ENCODE measurements at places on chromosomes 5 and 9. TPM values are rescaled to one million over a fixed set of nuclear protein-coding genes. Genes with fewer than 3 reads are reported as not detected.

DNA sequence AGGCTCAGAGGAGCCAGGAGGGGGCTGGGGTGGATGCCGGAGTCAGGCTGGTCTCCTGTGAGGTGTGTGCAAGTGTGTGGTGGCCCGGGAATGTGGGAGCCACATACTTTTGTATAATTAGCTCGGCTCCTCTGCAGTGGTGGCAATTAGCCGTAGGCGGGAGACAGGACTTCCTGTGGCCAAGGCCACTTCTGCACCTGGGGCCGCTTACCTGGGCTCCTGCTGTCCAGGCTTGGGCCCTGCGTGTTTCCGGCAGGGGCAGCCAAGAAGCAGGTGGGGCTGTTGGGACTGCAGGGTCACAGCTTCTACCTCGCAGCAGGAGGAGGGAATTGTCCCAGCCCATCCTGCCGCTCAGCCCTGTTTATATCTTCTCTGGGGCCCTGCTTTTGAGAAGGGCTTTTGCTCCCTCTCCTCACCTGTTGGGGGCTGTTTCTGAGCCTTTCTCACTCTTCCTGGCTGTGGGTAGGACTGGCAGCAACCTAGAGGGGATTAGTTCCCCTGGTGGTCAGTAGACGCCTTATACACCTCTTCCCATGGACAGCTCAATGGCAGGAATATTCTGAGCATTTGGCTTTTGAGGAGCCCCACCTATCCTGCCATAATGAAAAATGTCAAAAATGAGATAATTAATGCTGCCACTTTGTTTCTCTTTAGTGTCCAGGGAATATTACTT lies 145.4 kb upstream of the PITX1 start:
- no peak for DNase-seq

- DNase-seq: no peak
Observed at GRCh38 chr5:77230727-77231470, 20.4 kb downstream of the PDE8B start.

DHX29 gene
- polyA plus RNA-seq: 6.5 TPM

IL9 gene
- polyA plus RNA-seq: not detected

GRCh38 chr9:36218411-36218901 lies 27.7 kb downstream of the CLTA start:
- no peak for DNase-seq

LHX2 gene
- not detected for polyA plus RNA-seq

DNA sequence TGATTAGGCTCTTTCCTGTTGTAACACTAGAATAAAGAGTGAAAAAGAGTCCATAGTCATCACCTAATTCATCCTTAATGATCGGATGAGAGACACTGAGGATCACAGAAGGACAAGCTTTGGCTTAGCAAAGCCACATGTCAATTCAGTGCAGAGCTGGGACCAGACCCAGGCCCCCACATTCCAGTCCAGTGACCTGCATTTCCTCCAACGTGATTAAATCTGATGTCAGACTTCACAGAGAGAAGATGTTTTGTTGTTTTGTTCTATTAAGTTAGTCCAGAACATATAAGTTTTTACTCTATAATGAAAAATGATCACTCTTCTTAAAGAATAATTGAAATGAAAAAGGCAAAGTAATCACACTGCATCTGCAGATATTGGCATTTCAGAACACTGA lies 377.9 kb upstream of the PAPPA start:
- peak; percentile 9 for DNase-seq

DNA sequence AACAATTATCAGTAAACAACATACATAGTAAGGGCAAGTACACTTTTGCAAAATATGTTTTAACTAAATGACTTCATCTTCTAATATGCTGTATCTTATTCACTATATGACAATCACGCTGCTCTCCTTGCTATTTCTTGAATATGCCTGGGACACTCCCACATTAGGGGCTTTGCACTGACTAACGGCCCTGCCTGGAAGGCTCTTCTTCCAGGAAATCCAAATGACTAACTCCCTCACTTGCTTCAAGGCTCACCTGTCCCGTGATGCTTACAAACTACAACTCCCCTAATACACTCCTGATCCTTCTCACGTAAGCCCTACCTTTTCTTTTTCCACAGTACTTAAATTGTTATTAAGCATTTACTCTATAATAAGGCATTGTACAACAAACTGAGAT lies 10.6 kb downstream of the ERP44 start:
- DNase-seq: no peak

TRIM7 gene
- polyA plus RNA-seq: 20.4 TPM

FGF10 gene
- 13.6 TPM for polyA plus RNA-seq

ACSL6 gene
- polyA plus RNA-seq: 0.61 TPM

GRCh38 chr9:38227656-38228055 lies 158.6 kb upstream of the SHB start:
- peak; percentile 33 for DNase-seq

GRCh38 chr9:16640649-16641048 lies 229.8 kb downstream of the BNC2 start:
- DNase-seq: no peak

- DNase-seq: peak; percentile 91
Observed at GRCh38 chr9:136847826-136848392, 1.3 kb upstream of the PHPT1 start.

GRCh38 chr5:674630-675011 lies 18.5 kb downstream of the TPPP start:
- DNase-seq: peak; percentile 22

DNA sequence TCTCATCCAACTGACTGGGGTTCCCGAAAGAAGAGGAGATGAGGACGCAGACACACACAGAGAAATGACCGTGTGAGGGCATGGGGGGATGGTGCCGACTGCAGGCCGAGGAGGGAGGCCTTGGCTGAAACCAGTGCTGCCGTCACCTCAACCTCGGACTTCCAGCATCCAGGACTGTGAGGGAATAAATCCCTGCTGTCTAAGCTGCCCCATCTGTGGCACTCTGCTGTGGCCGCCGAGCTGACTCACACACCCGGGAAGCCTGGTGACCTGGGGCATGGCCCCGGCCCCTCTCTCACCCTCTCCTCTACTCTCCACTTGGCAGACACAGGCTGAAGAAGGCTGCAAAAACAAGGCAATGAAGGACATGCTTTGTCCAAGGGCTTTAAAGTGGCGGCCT lies 4.4 kb upstream of the COL5A1 start:
- DNase-seq: no peak

DNA sequence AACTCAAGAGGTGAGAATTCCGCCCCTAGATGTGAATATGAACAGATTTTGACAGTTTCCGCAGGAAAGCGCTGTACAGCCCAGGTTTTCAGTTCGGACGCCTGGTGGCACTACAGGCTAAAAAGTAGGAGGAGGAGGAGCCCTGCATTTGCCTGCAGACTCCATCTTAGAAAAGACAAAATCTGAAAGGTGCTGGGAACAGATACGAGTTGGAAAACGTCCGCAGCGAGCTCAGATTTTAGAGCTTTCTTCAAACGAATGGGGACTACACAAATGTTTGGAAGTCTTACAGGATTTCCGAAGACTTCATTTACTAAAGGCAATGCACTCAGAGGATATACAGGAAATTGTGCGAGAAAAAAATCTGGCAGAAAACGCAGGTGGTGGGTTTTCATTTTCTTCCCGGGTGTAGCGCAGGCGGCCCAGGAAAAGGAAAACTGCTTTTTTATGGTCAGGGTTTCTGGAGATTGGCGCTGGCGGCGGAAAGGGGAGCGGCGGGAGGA lies 9.9 kb upstream of the PCDHB2 start:
- DNase-seq: no peak

KIF20A gene
- 2.1 TPM for polyA plus RNA-seq

DNA sequence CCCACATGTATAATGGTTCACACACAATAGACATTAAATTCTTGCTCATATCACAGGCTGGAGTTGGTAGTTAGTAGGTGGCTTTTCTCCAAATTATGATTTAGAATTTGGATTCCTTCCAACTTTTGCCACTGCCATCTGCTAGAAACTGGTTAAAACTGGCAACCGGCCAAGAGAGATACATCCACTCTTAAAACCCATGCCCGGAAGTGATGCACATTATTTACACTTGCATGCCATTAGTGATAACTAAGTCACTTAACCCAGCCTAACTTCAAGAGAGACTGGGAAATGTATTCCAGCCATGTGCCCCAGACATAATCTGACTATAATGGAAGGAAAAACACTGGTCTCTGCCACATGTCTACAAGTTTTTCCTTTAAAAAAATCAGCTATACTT lies 395.7 kb upstream of the SEMA6A start:
- no peak for DNase-seq

DNA sequence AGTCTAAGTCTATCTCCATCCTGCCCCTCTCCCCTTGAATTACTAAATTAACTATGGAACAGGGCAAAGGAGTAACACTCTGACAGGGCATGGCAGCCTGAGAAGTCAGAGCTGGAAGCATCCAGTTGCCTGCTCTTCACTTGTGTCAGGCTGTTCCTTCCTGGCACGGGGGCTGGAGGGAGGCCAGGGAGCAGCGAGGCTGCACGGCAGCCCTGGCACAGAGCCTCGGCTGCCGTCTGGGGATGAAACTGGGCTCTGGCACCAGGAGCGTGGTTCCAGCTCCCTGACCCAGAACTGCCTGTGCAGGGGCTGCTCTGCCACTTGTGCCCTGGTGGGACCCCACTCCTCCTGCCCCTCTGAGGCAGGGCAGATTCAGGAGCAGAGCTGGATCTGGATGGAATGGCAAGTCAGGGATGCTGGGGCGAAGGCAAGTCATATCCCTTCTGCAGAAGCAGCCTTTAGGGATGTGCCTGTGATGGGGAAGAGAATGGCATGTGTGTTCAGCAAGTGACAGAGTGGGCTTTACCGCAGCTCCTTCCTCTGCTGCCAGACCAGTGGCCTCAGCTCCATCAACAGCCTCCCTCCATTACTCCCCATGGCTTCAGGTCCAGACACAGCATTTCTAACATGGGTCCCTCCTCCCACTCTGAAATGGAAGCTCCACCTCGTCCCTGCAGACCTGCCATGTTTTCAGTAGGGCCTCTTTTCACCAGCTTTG lies 42.2 kb upstream of the PDE8B start:
- peak; percentile 80 for DNase-seq

GKAP1 gene
- 8.2 TPM for polyA plus RNA-seq

AJM1 gene
- polyA plus RNA-seq: 0.46 TPM

DNA sequence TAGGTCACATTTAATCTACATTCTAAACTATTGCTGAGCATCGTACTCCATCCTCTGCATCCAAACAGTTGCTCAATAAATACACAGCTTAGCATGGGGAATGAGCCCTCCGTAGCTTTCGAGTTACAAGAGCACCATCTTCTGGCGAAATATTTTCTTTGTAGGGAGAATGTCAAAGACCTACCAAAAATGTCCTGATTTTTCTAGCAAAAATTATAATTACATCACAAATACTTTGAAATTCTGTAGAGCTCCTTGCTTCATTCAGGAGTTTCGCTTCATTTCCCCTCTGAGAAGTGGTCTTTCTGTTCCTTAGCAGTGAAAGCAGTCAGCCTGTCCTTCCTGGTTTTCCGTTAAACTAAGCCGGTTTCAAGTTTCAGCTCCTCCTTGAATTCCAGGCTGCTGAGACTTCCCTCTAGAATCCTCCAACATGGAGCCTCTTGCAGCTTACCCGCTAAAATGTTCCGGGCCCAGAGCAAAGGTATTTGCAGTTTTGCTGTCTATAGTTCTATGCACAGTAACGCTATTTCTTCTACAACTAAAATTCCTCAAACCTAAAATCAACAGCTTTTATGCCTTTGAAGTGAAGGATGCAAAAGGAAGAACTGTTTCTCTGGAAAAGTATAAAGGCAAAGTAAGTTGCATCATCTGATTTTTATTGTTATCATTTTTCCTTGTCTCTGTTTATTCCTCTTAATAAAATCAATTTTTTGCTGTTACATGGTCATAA lies at the start of gene GPX8:
TSS of gene GPX8 (plus strand) at position 409 of the 730 bp plus-strand sequence. CDS start at position 431, 22 bp downstream.
- no peak for DNase-seq

GRCh38 chr5:907366-907910 lies 14.8 kb downstream of the TRIP13 start:
- no peak for DNase-seq

FAM169A gene
- polyA plus RNA-seq: 0.31 TPM

- no peak for DNase-seq
Observed at GRCh38 chr9:115988701-115989100, 164.9 kb upstream of the PAPPA start.

DNA sequence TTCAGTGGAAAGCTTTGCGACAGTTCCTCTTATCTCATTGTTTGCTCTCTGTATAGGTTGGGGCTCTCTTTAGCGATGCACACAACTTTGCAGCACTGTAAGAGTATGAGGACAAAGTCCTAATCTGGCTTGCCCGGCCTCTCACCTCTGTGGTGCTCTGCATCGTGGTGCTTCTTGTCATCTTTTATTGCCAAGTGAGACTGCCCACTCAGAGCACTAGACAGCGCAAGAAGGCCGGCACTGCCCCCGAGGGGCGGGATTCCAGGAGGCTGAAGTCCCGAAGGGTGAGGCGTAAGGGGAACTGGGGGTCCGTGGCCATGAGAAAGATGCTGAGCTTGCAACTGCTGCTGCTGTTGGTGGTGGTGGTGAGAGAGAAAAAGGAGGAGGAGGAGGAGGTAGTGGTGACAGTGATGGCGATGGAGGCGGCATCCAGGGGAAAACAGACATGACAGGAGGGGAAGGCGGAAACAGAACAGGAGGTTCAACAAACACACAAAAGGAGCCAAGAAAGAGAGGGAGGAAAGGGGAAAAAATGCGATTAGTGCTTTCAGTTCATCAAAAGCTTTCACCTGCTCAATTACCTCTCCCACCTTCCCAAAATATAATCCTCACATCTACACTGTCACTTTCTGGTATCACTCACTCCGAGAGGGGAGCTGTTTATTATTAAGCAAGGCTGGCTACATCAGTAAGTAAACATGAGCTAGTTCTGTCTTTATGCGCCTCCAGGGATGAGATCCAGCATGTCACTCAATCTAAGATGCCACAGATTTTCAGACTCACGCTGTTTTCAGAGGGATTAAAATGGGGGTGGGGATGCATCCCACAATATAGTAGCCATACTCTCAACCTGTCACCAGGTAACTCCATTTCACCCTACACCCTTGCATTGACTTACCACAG lies 55.1 kb downstream of the TLE1 start:
- no peak for DNase-seq

PCDHGB2 gene
- not detected for polyA plus RNA-seq

PLPP7 gene
- polyA plus RNA-seq: 1.7 TPM

DNA sequence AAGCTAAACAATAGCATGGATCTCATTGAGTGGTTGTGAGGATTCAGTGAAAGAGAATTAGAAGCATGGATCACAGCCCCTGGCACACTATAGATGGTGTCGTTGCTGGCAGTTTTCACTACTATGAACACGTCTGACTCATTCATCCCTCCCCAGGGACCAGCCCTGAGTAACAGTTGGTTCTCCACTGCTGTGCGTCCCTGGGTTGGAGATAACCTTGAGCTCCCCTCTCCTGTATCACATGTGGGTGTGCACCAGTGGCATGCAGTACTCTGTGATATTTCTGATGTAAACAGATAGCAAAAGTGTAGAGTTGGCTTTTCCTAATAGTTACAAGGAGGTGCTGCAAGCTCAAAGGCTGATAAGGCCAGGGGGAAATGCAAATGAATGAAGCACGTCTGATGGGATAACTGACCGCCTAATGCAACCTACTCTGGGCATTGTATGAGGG lies 8.8 kb upstream of the LCP2 start:
- DNase-seq: peak; percentile 79

HTR4 gene
- not detected for polyA plus RNA-seq

GRCh38 chr5:14143841-14144585 lies 871 bp downstream of the TRIO start:
- DNase-seq: peak; percentile 43

GRCh38 chr5:15938961-15939360 lies 240.6 kb downstream of the MARCHF11 start:
- DNase-seq: no peak

GRCh38 chr5:27682600-27682999 lies 644.2 kb upstream of the CDH9 start:
- no peak for DNase-seq

GRIN3A gene
- polyA plus RNA-seq: not detected

ATP10B gene
- polyA plus RNA-seq: 0.25 TPM
